NK-92 treated with Interleukin-12 subunit alpha and Interleukin-12 subunit beta, amount 100 ng/mL, for 24 hours (cell line): ENCODE measurements at places on chromosomes 2 and 18.

- no peak for DNase-seq
These were observed 34.1 kb upstream of the SP3 start for GRCh38 chr2:173999272-173999671.

- no peak for DNase-seq
These were observed 268.2 kb downstream of the PRKCE start for GRCh38 chr2:45919711-45920111.

GRCh38 chr2:133886735-133887675, 318.7 kb upstream of the NCKAP5 start:
- DNase-seq = peak; percentile 16

- DNase-seq = no peak
These were observed 177.3 kb downstream of the ANKRD30B start for GRCh38 chr18:14925281-14925709.

GRCh38 chr2:27051902-27052645, 606 bp downstream of the AGBL5 start:
- DNase-seq = no peak

- DNase-seq = no peak
These were observed 76.2 kb upstream of the TWIST2 start for GRCh38 chr2:238771639-238772038.

- no peak for DNase-seq
These were observed 88.7 kb upstream of the XPO1 start for GRCh38 chr2:61626827-61627226.

GRCh38 chr2:173763641-173764040, 201.5 kb downstream of the SP3 start:
- DNase-seq = no peak

- DNase-seq = no peak
These were observed 111.5 kb upstream of the EPC2 start for GRCh38 chr2:148533004-148533403.

GRCh38 chr2:9388950-9389911, 34.1 kb downstream of the ITGB1BP1 start:
- no peak for DNase-seq

GRCh38 chr2:232888839-232889529, 18.9 kb downstream of the SNORC start:
- DNase-seq = no peak

DNA sequence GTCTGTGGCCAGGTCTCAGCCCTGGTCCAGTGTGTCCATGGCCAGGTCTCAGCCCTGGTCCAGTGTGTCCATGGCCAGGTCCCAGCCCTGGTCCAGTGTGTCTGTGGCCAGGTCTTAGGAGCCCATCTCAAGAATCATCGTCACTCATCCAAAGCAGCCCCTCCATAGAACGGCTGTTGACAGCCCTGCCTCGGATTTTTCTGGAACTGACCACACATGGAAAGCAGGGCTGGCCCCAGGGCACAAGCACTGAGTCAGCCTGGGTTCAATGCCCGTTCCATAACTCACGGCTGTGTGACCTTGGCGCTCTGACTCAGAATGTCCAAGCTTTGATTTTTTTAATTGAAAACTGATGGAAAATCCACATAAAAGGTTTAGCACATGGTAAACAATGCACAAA, 59.9 kb upstream of the SNTG2 start:
- DNase-seq = no peak

- no peak for DNase-seq
These were observed 31.3 kb downstream of the LANCL1 start for GRCh38 chr2:210445116-210445707.

DNA sequence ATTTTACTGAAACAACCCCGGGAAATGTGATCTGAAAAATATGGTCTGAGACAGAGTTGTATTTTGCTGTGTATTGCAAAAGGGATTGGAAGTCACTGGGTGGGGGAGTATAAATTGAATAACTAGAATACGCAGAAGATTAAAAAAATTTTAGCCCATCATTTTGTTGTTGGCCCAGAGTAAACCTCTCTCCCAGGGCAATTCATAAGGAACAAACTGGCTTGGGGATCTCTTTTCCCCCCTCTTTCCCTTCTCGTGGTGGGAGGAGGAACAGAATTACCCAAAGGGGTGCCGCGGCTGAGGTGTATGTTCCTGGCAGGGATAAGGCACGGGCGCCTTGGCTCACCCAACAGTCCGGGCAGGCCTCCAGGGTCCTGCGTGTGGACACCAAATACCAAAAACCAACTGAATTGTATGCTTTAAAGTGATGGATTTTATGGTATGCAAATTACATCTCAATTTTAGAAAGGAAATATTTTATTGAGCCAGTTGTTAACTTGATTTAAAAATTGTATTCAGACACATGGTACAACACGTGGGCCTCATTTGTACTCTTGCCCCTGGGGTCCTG, 121.2 kb upstream of the SPRED2 start:
- DNase-seq = no peak

DNA sequence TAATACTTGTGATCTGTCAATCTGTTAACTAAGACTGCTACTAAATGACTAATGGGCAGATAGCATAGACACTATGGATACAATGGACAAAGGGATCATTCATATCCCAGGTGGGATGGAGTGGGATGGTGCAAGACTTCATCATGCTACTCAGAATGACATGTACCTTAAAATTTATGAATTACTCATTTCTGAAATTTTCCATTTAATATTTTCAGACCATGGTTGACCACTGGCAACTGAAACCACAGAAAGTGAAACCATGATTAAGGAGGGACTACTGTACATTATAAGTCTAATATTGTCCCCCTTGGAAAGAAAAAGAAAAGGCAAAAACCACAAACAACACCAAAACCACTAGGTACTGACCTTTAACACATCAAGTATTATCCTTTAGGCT, 247.0 kb upstream of the SYT4 start:
- DNase-seq = no peak

- DNase-seq = no peak
These were observed 224.2 kb downstream of the RBM43 start for GRCh38 chr2:151037434-151037833.

- DNase-seq = no peak
These were observed 142.5 kb downstream of the MTCL1 start for GRCh38 chr18:8847900-8848299.

DNA sequence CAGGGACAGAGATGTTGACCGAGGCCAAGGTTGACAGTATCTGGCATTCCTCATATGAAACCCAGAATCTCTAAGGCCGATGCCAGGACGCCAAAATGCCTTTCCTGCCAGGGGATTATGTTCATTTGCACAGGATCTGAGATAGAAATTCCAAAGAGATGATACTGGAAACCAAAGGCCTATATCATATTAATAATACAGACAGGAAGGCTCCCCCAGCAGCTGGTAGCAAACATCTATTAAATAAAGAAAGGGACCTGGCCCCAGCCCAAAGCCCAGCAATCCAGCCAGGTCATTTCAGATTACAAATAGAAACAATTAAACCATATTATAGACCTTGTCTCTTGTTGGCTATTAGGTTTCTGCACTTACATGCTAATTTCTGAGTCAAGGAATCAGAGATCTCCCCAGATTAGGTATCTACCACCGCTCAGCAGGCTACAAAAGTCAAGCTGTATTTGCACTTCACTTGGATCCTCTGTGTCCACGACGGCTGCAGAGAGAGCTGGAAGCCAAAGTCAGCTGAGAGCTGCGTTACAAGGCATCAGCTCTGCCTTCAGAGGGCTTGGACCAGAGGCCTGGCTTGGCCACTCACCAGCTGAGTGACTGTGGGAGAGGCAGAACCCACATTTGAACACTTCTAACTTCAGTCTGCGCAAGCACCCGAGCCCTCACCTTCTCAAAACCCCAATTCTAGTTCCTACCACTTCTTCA, 269.3 kb upstream of the SIX2 start:
- DNase-seq = no peak
